ENCODE measurements at places on chromosomes 6 and 20.

- no peak for DNase-seq
These were observed 253.2 kb downstream of the DLL1 start for GRCh38 chr6:170037541-170038250.

DNA sequence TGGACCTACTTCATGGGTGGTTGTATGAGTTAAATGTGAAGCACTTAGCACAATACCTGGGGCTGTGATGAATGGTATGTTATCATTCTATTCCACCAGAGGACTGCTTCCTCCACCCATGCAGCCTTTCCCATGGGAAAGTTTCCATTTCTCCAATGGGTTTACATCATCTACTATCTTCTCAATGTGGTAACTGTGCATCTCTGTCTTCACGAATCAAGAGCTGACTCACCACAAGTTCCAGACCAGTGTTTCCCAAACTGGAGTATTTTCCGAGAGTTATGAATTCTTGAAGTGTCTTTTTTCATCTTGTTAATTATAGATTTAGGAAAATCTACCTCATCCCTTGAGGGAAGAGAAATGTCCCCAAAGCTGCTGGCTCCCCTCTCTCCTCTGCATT is 182.8 kb downstream of the UNC5CL start:
- DNase-seq: peak; percentile 48

GRCh38 chr6:8934318-8934717 is 499.0 kb upstream of the SLC35B3 start:
- no peak for DNase-seq

DNA sequence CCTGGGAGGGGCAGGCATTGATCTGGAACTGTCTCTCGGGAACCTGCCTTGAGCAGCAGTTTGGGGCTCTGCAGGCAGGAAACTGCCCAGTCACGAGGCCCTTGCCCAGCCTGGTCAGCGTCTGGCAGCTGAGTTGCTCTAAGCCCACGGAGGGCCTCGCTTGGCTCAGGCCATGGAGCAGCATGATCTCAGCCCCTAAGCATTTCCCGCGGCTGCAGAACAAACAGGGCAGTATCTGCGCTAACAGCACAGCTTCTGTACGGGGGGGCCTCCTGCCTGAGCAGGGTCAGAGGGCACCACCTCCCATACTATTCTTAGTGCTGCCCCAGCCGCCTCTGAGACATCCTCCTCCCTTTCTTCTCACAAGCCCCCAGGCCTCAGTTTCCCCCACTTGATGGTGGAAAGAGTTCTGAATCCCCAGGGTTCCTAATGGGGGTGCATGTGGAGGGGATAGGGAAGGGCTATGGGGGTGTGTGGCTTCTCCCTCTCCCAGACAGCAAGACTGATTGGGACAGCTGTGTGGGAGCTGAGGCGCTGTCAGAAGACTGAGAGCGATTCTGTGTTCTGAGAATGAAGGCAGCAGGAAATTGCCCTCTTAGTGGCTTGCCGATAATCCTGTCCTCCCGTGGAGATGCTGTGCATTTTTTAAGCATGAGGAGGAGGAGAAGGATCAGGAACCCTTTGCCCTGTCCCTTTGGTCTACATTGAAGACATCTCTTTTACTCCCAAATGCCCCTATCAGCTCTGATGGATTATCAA is 46.4 kb downstream of the MOCS1 start:
- peak; percentile 98 for DNase-seq

GRCh38 chr6:122956376-122956775 is 39.7 kb upstream of the CLVS2 start:
- DNase-seq: no peak

DNA sequence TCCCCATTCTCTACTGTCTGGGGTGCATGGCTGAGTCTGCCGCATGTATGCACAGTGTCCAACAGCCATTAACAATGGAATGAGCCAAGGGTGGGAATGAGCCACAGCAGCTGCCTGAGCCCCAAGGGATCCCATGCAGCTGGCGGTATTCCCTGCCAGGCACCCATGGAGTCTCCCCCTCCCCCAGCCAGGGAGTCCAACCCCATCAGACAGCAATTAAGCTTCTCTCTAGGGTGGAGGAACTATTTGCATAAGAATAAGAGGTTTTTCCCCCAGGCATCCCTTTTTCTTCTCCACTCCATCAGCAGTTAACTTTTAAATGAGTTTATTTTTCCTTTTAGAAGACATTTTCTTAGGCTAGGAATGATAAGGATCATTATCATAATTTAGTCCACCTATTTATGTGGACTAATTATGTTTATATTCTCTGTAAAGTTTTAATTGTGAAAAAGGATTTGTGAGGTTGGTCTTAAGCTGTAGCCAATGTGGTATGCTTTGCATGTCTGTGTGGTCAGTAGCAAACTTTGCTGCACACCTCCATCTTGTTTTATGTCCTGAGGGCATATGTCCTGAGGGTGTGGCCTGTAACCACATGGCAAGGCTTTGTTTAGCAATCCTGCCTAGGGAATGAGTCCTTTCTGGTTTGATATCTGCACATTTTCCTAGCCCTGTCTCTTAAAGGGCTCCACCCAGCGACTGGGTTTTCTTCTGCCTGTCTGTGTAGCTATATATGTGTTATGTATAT is 158.9 kb upstream of the OLIG3 start:
- DNase-seq: no peak

DNA sequence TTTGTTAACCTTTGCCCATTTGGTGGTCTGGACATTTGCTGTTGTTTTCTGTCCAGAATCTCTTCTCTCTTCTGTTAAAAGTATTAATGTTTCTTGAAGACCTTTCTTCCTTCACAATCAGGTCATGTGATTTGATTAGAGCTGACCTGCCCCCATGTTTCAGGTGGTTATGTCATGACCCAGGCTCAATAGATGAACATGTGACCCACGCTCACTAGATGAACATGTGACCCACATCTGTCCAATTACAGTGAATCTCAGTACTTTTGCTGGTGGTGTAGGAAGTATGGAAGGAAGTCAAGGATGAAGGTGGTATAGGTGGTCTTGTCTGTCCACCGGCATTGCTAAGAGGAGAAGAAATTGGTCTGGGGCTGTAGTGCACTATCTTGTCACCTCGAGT is 289.1 kb upstream of the JAG1 start:
- no peak for DNase-seq

DNA sequence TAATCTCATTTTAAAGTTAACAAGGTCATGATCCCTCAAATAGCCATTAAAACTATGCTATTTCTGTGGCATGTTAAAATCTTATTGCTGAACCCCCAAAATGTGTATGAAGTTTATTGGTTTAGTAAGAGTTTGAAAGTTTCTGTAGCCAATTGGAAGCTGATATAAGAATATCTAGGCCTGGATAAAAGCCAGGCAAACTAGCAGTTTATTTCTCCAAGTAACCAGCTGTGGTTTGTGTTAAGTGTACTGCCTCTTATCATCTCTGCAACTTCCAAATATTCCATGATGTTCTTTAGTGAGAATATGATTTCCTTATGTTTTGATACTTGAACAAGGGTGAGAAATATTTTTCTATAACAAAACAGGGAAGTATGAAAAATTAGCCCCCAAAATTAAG is 76.7 kb downstream of the PRSS35 start:
- no peak for DNase-seq

GRCh38 chr6:153944201-153944600 is 94.8 kb upstream of the OPRM1 start:
- no peak for DNase-seq

DNA sequence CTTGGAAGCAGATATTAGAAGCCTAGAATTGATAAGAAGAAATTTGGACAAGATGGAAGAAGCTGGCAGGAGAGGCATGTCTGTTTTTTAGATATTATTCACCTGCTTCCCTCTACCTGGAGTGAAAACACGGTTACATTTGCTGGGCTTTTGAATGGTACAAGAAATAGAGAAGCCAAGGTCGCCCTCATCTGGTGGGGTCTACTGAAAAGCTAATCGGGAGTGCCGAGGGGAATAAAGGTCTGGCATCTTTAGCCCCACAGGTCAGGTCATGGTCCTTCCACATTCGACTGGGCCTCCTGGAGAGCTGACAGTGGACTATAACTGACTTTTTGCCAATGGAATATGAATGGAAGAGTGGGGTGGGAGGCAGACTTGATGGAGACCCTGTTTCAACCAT is 4.6 kb upstream of the C2 start:
- DNase-seq: no peak

DNA sequence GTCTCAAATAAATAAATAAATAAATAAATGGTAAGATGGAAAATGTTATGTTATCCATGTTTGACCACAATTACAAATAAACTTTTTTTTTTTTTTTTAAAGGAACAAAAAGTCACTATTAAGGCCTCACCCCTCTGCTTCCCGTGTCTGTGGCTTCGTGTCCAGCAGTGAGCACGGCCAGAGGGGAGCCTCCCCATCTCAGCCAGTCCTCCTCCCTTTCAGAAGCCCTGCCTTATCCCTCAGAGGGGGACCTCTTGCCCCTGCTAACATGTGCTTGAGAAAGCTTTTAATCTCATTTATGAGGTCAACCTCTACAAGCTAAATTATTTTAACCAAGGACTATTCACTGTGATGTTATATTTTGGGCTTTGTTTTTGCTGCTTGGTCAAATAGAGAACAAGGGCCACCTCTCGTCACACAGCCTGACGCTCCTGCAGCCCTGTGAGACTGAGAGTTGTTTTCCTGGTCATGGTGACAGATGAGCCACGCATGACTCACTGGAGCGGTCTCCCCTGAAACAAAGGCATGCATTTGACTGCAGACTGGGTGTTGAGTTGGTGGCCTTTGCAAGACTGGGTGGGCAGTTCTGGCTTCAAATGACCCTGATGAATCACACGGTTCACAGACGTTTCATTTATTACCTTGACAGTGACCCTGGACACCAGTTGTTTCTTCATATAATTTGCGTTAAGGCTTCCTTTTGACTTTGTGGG is 131.8 kb downstream of the TIAM2 start:
- peak; percentile 93 for DNase-seq

GRCh38 chr6:157240059-157240959 is 83.0 kb downstream of the TMEM242 start:
- DNase-seq: peak; percentile 61

- no peak for DNase-seq
These were observed 46.6 kb upstream of the DEFB112 start for GRCh38 chr6:50096296-50096695.

GRCh38 chr6:137571854-137572253 is 77.7 kb upstream of the OLIG3 start:
- peak; percentile 5 for DNase-seq

- no peak for DNase-seq
These were observed 12.3 kb downstream of the DYNLT2 start for GRCh38 chr6:169738976-169739529.

- no peak for DNase-seq
These were observed 96.0 kb downstream of the LCA5 start for GRCh38 chr6:79441192-79441591.

DNA sequence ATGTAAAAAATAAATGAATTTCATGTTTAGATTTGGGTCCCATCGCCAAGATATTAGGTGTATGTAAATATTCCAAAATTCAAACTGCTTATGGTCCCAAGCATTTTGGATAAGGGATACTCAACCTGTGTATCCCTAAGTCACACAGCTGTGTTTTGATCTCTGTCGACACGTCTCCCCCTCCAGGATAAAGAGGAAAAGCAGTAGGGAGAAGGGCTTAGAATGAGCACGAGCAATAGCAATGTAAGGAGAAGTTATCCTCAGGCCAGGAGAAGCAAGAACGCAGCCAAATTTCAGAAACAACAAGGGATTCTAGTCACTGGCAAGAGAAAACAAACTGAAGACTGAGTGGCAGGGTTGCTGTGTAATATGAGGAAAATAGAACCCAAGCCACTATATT is 181.2 kb downstream of the AIG1 start:
- no peak for DNase-seq

GRCh38 chr6:110075406-110075805 is 97.3 kb downstream of the GPR6 start:
- no peak for DNase-seq

DNA sequence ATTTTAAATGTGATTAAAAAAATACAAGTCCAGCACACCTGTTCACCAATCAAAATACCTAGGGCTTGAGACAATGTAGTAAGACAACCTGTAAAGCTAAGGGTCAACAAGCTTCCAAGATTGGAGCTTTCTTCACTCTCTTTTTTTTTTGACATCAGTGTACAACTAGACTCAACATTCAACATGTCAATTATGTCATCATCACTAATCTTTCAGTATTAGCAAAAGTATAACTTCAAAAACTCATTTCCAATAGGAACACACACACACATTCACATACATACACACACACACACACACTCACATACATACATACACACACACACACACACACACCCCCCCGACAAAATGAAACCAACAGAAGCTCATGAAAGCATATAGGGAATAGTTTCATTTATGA is 26.0 kb downstream of the PRKN start:
- DNase-seq: no peak

DNA sequence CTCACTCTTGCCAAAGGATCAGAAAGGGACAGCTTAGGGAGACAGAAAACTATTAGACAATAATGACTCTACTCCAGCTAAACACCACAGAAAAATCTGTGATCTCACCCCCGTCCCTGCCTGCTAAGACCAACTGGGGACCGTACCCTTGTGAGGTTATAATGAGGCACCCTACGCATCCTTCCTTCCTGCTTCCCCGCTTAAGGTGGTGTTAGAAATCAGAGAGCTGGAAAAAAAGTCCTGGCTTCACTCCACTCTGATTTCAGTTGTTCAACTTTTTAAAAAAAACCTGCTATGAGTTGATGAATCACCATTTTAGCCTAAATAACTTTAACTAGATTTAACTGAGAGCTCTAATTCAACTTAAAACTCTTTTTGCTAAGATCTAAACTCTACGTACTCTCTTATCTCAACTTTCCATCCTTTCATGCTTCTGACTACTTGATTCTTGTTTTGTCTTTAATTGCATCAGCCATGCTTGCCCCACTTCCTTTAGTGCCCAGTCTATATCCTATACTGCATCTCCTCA is 35.8 kb upstream of the TMEM14A start:
- no peak for DNase-seq

DNA sequence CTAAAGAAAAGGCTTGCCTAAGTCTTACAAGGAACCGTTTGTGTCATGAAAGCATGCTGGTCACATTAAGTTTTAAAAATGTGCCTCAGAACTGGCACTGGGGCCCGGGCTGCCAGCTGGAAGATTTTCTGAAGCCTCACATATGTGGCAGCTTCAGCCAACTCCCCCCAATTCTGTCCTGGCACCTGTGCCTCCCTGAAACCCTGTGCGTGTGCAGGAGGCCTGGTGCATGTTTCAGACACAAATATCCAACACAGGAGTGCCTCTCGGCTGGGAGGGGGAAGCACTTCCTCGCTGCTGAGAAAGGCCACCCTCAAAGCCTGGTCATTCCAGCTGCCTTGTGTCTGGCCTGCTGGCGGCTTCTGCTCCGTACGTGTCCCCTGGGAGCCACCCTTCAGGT is 188.5 kb upstream of the SNX9 start:
- no peak for DNase-seq

Measured in fibroblast of skin of back (primary cell).